ENCODE measurements at places on chromosomes 4 and X. TPM values are rescaled to one million over a fixed set of nuclear protein-coding genes. Genes with fewer than 3 reads are reported as not detected.

- H3K27me3 ChIP-seq, result no peaks in the 10 kb centered on the region
- H3K4me1 ChIP-seq, result no peaks in the 10 kb centered on the region
- H3K36me3 ChIP-seq, result no peaks in the 10 kb centered on the region
- H3K4me3 ChIP-seq, result no peak overlapping the region
Measured at GRCh38 chr4:74531963-74532794, 87.2 kb downstream of the AREG start.

The NUDT9 gene
- 40.0 TPM for total RNA-seq

- no peaks in the 10 kb centered on the region for H3K4me1 ChIP-seq
- H3K27me3 ChIP-seq, result no peaks in the 10 kb centered on the region
- H3K4me3 ChIP-seq, result no peak overlapping the region
- DNase-seq, result no peak
- no peaks in the 10 kb centered on the region for H3K36me3 ChIP-seq
Measured at GRCh38 chr4:78162821-78163220, 105.7 kb downstream of the FRAS1 start.

The F11 gene
- total RNA-seq, result 0.48 TPM

All from uterus (tissue), 4 donors.